Stimulated activated CD8-positive, alpha-beta memory T cell treated with anti-CD3 and anti-CD28 coated beads, Interleukin-15, amount 100 ng/mL, for 48 hours (primary cell): ENCODE measurements at places on chromosomes 2 and 18.

DNA sequence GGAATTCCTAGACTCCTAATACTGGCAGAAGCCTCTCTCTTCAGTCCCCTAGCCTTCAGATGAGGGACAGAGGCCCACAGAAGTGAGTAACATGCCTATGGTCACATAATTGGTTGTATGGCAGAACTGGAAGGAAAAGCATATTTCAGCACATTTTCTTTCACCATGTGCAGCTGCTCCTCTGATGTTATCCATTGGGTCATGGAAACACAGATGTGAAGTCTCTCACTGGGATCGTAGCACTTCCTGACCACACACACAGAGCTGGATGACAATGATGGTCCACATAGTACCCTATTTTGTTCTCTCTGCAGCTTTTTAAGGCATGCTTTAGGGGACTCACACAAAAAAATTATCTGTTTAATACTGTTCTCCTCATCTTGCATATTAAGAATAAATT, 24.5 kb downstream of the MYO3B start:
- DNase-seq = no peak

DNA sequence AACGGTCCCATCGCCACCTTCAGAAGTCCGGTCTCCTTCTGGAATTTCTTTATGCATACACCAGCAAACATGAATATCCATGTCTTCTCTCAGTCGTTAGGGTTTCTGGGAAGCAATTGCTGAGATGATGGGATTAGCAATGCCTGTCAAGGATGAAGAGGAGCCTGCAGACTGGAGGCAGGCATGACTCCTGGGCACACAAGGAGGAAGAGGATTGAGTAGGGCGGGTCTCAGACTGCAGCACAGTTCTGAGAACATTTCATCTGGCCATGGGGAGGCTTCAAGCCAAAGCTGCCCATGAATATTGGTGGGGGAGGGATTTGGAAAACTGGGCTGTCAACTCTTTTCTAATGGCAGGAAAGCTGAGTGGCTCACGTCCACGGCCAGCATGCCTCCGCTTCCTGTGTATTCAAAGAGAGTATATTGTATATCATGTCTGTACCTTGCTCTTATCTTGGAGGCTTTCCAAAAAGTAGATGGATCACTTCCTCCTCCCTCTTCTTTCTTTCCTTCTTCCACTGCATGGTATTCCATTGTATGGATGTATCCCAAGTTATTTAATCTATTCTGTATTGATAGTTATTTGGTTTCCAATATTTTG, 24.5 kb downstream of the MC2R start:
- DNase-seq = no peak

GRCh38 chr2:48406116-48406515, 123.8 kb upstream of the STON1 start:
- no peak for DNase-seq

DNA sequence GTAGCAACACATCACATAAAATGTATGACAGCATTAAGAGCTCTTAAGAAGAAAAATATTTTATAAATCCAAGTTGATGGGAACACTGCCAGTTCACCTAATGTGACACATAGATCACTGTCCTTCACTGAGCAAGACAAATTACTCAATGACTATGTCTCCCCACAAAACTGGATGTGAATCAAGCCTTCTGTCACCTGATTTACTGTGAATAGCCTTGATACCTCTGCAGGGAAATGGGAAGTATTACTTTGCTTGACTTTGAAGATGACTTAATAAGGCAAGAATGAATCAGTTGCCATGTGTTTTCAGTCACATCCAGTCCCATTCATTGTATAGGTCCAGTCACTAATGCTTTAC, 94.6 kb downstream of the NYAP2 start:
- no peak for DNase-seq

DNA sequence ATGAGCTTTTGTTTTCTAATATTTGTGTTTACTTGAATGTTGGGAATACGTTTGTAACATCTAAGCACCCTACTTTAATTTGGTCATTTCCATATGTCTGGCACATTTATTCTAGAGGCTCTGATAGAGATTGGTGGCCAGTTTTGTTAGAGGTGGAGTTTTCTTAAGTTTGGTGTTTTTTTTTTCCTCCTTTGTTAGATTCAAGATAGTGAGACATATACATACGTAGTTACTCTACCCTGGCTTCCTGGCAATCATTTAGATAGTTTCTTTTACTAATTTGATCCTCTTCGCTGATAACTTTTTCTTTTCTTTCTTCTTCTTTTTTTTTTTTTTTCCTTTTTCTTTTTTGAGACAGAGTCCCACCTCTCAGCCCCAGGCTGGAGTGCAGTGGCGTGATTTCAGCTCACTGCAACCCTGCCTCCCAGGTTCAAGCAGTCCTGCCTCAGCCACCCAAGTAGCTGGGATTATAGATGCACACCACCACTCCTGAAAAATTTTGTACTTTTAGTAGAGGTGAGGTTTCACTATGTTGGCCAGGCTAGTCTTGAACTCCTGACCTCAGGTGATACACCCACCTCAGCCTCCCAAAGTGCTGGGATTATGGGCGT, 26.6 kb downstream of the SMCHD1 start:
- no peak for DNase-seq

DNA sequence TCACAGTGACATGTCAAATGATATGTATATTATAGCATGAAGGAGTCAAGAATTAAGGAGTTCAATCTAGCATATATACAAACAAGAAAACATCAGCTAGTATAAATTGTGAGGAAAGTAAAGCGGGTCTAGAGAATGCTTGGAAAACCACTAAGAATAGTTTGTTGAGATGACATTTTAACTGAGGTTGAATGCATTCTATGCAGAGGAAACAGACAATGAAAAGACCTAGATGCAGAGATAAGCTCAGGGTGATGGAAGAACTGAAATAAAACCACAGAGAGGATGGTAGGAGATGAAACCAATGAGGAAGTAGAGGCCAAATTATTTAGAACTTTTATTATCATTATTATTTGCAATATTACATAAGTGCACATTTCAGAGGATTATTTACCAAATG, 803.6 kb upstream of the FANCL start:
- DNase-seq = no peak

DNA sequence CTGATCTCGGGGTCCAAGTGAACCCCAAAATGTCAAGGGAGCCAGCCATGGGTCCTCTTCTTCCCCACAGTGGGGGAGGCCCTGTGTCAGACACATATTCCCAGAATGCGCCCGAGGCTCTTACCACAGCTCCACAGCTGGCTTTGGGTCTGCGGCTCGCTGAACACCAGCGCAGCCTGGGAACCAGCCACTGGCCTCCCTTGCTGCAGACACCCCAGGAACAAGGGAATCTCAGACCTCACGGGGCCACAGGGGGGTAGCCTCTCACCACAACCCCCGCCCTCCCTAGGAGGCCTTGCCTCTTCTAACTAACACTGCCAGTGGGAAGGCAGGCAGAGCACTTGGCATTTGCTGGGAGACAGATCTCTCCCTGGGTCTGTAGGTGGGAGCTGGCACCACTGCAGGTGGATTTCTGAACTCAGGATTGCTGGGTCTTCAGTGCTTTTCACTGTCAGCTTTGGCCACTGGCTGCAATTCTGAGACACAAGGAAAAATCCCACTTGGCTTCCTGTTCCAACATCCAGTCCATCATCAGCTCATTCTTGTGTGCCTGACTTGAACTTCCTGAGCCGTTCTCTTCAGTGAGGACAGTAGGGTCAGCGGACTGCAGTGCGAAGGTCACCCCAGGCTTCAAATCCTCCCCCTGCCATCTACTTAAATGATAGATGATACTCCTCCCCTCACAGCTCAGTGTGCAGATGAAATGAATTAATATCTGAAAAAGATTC, 128.7 kb downstream of the CAPN13 start:
- no peak for DNase-seq

GRCh38 chr18:51337406-51337805, 139.9 kb upstream of the MEX3C start:
- DNase-seq = no peak

GRCh38 chr2:95354469-95354901, 48.0 kb upstream of the FAHD2A start:
- no peak for DNase-seq

DNA sequence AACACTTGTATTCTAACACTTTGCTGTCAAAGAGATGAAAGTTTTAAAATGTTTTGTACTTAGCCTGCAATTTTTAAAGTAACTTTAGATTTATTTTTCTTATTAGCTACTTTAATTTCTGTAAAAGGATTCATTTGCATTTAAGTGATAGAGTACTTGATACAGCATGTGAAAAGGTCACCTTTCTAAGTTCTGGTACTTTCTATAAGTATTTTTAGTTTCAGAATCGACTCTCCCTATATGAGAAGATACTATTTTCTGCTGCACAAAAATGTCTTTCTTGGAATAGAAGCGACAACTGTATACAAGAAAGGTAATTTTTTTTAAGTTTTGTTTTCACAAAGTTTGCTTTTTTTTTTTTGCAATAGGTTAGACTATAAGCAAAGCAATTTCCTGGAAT, 72.9 kb downstream of the METTL8 start:
- DNase-seq = no peak

GRCh38 chr2:119641562-119642258, 37.3 kb upstream of the TMEM177 start:
- DNase-seq = peak; percentile 59

GRCh38 chr18:7336623-7337022, 105.7 kb downstream of the LRRC30 start:
- DNase-seq = no peak

DNA sequence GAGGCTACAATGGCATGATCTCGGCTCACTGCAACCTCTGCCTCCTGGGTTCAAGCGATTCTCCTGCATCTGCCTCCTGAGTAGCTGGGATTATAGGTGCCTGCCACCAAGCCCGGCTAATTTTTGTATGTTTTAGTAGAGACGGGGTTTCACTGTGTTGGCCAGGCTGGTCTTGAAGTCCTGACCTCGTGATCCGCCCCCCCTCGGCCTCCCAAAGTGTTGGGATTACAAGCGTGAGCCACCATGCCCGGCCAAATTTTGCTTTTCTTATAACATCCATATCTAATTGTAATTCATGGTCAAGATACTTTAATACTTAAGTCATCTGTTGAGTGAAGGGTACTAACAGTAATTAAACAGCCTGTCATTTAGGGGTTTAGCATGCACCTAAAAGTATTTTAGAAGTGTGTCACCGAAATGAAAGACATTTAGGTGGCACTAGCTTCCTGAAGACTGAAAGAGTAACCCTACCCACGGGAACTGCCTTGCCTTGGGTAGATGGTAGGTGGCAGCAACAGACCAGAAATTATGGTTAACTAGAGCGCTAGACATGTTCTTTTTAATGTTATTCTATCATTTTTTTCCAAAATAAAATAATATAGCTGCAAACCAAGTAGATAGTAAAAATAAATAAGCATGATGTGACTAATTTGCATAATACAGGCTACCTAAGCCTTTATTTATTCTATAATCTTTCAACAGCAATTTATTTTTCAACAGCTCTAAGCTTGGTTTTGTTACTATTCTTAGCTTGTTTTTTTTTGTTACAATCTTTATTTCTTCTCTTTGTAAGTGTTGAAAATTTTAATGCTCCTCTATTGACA, 8.6 kb upstream of the ACYP2 start:
- DNase-seq = no peak

DNA sequence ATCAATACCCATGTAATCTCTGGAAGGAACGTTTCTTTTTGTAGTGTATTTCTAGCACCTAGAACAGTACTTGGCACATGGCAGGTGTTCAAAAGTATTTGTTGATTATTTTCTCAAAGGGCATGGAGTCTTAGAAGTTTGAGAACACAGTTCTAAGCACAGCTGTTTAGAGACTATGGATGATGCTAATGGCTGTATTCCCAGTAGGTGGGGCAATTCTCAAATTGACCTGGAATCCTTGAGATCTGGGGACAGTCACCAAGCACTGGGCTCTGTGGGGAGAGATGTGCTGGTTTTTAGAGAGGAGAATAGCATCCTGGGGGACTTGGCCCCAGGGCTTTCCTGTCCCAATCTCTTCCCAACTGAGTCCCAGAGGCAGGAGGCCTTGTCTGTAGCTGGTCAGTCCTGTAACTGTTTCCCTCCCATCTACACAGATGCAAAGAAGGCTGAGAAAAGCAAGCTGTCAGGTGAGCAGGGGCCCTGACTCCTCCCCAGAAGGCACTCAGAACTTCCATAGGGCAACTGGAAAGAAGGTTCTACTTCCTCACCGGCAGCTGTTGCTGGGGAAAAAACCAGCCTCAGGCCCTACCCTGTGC, 17.5 kb upstream of the IL36G start:
- DNase-seq = no peak

- DNase-seq = no peak
Observed at GRCh38 chr18:58307441-58307840, 263.4 kb downstream of the NEDD4L start.

DNA sequence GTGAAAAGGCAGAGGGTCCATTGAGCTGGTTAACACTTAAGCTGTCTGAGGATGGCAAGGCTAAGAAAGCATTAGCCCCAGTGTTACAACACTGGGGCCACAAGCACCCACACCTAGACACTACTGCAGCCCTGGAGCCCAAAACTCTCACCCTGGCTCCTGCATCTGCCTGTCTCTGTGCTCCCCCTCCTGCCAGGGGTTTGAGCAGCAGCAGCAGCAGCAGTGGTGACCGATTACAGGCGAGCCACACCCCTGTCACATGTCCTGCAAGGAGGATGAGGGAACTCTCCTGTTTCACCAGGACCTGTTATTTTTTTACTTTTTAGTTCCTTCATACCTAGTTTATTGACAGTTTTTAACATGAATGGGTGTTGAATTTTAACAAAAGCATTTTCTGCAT, 326.7 kb upstream of the MAP2 start:
- no peak for DNase-seq

- no peak for DNase-seq
Observed at GRCh38 chr2:169462896-169463695, 16.2 kb upstream of the BBS5 start.

GRCh38 chr2:118723394-118723793, 124.1 kb downstream of the EN1 start:
- DNase-seq = no peak

DNA sequence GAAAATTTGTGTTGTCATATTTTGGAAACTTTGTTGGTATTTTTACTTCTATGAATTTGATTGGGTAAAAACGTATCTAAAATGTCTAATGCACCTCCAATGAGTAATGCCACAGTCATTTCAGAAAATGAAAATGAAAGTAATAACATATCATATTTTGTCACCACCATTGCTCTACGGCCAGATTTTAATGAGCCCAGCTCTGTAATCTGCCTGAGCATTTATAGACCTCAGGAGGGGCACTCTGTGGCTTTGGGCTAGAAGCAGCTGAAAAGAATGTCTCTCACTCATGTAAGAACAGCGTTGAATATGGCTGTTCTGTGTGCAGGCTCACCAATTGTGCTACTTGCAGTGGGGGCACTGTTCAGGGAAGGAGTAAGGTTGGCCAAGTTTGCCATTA, 32.7 kb upstream of the ABCA12 start:
- DNase-seq = no peak

DNA sequence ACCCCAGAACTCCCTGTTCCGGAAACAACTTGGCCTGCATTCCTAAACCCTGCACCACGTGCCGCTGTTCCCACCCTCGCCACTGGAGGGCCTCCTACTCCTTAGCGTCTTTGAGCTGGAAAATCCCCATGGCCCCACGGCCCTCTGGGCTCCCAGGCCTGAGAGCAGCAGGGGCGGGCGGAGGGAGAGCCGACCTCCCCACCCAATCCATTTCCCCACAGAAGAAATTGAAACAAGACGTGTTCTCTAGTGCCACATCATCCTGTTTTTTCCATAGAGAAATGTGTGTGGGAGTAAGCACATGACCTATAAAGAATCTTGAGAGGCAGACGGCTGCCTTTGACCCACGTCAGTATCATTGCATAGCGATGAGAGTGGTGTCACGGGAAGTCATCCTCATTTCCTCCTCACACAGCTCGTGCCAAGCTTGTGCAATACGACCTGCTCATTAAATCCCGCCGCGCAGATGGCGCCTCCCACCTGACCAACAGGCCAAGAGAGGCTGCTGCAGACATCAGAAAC, 79.2 kb downstream of the LAMA1 start:
- no peak for DNase-seq
